ENCODE measurements at places on chromosomes 16 and 17. TPM values are rescaled to one million over a fixed set of nuclear protein-coding genes. Genes with fewer than 3 reads are reported as not detected.

DNA sequence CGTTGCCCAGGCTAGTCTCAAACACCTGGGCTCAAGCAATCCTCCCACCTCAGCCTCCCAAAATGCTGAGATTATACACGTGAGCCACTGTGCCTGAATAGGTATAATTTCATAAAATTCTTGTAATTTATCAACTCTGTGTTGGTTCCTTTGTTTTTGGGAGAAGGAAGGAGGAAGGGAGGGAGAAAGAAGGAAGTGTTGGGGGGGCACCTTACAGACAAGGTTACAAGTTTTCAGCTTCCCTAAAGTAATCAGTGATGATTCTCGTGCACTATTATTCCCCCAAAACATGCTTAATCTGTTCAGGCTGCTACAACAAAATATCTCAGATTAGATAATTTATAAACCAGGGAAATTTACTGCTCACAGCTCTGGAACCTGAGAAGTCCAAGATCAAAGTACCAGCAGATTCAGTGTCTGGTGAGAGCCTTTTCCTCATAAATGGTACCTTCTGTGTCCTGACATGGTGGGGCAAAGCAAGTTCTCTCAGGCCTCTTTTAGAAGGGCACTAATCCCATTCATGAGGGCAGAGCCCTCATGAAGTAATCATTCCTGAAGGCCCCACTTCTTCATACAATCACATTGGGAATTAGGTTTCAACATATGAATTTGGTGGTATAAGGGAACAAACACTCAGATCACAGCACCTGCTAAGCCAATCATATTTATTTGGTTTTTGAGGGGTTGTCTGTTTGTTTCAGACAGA, 28.1 kb downstream of the USP32 start:
- no peak for DNase-seq

The FLOT2 gene
- 147 TPM for total RNA-seq

The C17orf100 gene
- 2.5 TPM for total RNA-seq

DNA sequence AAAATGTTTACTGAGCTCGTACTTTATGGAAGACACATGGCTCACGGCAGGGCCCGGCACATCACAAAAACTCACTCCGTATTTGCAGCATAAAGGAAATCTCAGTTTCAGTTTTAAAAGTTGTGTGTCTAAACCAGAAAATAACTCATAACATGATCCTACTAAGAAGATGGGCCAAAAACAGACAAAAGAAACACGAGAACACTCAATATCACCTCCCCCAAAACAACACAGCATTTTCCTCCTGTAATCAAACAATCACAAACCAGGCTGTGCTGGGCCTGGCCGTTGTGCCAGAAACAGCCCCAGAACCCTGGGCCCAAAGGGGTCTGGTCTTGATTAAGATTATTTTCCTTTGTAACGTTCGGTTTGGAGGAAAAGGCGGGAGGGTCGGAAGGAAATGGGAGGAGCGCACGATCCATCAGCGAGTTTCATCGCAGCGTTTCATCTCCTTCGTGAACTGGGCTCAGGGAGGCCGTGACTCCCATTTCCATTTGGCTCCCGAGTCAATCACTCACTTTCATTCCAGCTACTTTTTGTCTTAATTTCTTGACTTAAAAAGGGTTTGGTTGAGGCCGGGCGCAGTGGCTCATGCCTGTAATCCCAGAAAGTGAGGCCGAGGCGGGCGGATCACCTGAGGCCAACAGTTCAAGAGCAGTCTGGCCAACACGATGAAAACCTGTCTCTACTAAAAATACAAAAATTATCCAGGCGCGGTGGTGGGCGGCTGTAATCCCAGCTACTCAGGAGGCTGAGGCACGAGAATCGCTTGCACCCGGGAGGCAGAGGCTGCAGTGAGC, 61.4 kb downstream of the NXN start:
- DNase-seq, result no peak

- DNase-seq, result no peak
Measured at GRCh38 chr16:89163297-89163696, 8.3 kb upstream of the CDH15 start.

The RHBDF1 gene
- total RNA-seq, result not detected

- no peak for DNase-seq
Measured at GRCh38 chr17:55806745-55807495, 56.1 kb downstream of the PCTP start.

DNA sequence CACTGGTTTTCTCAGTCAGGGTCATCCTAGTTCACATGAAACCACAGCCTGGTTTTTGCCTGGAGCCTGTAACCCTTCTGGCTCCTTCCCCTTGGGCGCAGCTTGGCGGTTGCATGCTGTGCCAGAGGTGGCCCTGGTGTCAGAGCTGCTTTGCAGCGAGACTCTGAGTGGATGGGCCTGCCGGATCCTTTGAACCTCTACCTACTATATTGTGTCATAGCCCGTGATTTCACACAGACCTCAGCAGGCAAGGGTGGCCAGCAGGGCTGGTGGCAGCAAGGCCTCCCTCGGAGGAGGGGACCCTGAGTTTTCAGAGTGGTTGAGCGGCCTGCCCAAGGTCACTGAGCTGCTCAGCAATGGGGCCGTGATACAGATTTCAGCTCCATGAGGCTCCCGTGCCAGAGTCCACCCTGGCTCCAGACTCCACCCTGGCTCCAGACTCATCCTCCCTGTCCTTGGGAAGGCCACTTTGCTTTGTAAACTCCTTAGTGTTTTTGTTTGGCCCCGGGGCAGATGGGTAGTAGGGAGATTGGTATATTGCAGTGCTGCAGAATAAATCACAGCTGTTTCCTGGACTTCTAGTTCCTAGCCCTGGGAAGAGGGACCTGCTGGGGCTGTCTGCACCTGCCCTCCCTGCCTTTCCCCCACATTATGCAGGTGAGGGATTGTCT, 9.7 kb downstream of the MPRIP start:
- DNase-seq, result no peak

DNA sequence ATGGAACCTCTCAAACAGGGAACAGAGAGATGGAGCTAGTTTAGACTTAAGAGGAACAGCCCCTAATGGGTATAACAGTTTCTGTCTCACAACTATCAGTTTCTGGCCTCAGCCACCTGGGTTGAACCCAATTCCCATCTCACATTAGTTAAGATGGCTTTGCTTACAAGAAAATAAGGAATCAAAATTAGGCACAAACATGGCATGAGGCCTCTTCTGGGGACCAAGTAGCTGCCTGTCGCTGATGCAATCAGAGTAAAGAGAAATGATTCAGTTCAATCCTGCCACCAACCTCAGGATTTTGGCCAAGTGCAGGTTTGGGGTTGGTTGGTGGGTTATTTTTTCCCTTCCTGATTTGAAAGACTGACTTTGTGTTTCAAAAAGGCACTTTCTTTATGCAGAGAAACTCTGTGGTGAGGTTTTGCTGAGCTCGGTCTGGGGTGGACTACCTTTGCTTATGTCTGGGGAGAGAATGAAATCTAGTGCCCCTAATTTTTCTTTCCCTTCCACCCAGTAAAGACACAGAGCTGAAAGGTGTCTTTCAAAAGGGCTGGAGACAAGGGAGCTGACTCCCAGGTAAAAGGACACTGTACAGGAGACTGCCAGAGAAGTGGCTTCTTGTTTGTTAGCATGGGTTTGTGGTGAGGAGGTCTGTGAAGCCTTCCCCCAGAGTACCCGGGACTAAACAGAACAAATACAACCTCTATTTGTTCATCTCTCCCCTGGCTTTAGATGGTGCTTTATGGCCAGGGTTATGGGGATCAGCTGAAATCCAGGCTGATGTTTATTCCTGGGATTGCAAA, 44.8 kb upstream of the NFAT5 start:
- DNase-seq, result no peak

The CTRB1 gene
- total RNA-seq, result not detected

The PTX4 gene
- total RNA-seq, result not detected

DNA sequence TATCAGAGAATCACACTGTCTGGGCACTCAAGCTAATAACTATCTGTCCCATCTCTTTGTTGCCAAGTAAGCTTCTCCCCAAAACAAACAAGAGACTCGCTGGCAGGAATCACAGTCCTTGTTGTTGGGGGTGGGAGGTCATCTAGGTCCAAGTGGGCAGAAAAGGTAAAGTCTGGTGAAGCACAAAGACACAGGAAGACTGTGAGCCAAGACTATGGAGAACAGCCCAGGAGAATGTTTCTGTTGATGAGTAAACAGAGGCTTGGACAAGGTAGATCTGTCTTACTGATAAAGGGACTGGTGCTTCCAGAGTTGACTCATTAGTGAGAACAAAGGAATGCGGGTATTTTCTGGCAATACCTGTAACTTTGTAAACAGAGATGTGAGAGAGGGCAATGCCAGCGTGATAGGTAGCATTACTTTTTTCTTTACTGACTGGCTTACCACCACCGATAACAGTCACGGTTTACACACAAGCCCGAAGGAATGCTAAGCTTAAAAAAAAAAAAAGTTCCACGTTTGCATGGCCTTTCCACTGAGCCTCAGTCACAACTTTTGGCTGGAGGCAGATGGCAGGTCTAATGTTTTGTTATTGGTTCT, 11.5 kb upstream of the MMD start:
- no peak for DNase-seq

- DNase-seq, result no peak
Measured at GRCh38 chr17:30782206-30782605, 42.3 kb downstream of the CRLF3 start.

- no peak for DNase-seq
Measured at GRCh38 chr17:74842146-74842598, 17.5 kb downstream of the GRIN2C start.

- DNase-seq, result no peak
Measured at GRCh38 chr17:7443499-7444485, 1.1 kb upstream of the CHRNB1 start.
